Caco-2 (cell line): ENCODE measurements at places on chromosomes 6 and 20.

DNA sequence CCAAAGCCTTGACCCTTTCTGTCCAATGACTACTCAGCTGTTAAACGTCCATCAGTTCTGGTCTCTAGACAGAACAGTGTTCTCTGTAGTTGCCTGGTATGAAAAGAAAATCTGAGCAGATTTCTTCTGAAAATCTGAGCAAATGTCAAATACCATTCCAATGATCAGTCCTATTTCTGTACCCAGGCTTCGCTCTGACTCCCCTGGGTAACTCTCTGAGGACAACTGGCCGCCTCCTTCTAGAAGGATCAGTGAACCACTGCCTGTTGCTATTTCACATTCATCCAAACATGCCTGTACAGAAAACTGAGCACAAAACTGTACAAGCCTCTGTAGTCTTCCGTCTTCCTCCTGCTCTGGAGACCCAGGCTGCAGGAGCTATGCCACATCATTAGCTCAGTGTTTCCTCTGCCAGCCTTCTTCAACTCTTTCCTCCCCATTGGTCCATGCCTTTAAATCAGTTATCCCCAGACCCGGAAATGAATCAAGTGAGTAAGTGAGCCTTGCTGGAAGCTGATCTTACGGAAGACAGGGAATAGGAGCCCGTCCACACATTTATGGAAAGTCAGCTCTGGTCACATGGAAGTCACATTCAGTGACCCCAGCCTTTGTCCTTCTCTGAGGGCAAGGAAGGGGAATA lies 63.3 kb downstream of the DAAM2 start:
- no peak for DNase-seq
- no peak overlapping the region for H3K4me3 ChIP-seq
- no peaks in the 10 kb centered on the region for H3K27me3 ChIP-seq
- no peak overlapping the region for H3K27ac ChIP-seq
- H3K36me3 ChIP-seq: no peaks in the 10 kb centered on the region
- no peaks in the 10 kb centered on the region; the same call in 1 of the 2 replicates for H3K4me1 ChIP-seq

GRCh38 chr20:40572251-40572650 lies 116.8 kb downstream of the MAFB start:
- no peaks in the 10 kb centered on the region for H3K27me3 ChIP-seq
- no peaks in the 10 kb centered on the region for H3K4me1 ChIP-seq
- H3K27ac ChIP-seq: no peak overlapping the region

DNA sequence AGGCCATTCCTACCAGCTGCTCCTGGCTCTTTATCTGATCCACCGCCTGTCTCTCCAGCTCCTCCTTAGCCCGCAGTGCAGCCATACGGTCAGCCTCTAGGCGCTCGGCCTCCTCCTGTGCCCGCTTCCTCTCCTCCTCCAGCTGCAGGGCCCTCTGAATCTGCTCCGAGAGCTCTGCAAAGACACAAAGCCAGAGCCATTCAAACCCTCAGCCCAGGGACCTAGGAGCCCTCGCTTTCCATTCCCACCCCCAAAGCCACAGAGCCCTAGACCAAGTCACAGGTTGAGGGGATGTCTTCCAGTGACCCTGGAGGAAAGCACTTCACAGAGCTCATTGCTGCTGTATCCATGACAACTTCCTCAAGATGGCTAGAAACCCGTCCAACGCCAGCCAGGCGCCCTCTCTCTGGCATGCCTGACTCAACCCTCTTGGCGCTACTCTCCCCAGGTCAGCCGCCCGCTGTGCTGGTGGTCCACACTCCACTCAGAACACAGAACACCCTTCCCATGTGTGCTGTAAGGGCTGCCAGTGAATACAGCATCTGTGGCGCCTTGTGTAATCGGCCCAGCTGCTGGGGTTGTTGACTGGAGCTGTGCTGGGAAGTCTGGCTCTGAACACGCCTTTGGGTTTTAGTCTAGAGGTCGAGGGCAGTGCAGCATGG lies 49.3 kb downstream of the EZR start:
- H3K4me3 ChIP-seq: no peak overlapping the region
- peak overlapping the region; percentile 18 for H3K27ac ChIP-seq
- H3K27me3 ChIP-seq: no peaks in the 10 kb centered on the region; the same call in 1 of the 2 replicates
- H3K36me3 ChIP-seq: peaks cover 26% of the 10 kb centered on the region
- no peak for DNase-seq

DNA sequence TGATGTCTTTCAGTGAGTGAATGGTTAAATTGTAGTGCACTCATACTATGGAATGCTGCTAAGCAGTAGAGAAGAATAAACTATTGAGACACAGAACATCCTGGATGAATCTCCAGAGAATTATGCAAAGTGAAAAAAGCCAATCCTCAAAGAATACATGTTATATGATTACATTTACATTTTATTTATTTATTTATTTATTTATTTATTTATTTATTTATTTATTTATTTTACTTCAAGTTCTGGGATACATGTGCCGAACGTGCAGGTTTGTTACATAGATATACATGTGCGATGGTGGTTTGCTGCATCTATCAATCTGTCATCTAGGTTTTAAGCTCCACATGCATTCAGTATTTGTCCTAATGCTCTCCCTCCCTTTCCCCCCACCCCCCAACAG lies 175.8 kb upstream of the VGLL2 start:
- H3K4me3 ChIP-seq: no peak overlapping the region
- DNase-seq: no peak
- no peaks in the 10 kb centered on the region for H3K36me3 ChIP-seq
- H3K4me1 ChIP-seq: no peaks in the 10 kb centered on the region
- H3K27ac ChIP-seq: no peak overlapping the region

GRCh38 chr6:33872761-33873160 lies 69.0 kb upstream of the MLN start:
- no peak for DNase-seq
- H3K36me3 ChIP-seq: no peaks in the 10 kb centered on the region

DNA sequence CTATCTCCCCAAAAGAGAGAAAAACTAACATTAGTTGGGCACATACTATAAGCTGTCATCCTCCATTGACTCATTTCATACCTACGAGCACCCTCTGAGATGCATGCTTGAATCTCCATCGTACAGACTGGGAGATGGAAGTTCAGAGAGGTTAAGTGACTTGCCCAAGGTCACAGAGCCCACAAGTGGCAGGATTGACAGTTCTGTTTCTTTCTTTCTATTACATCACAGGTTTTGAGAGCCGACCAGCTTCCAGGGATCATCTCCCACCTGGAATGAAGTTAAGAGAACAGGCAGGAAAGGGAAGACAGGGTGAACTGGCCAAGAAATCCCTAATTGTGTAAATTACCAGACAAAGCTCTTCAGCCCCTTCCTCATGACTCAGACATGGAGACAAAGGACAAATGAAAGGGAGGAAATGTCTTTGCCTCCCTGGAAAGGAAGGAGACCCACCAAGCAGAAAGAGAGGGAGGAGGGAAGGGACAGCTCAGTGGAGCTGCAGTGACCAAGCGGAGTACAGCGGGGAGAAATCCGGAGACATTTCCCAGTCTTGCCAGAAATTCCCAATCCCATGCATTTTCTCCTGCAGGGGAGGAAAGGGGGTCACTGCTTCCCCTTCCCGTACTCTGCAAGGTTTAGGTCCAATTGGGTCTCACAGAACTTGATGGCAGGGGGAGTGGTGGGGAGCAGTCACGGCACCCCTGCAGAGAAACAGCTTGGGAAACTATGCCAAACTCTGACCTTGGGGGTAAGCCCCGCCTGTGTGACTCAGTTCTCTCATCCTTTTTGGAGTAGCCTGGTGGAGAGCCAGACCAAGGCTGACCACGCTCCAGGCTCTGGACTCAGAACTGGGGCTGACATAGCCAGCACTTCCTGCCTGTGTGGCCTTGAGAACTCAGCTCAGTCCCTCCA lies 154.3 kb downstream of the ANKRD60 start:
- H3K4me3 ChIP-seq: no peak overlapping the region
- no peak for DNase-seq
- H3K27ac ChIP-seq: no peak overlapping the region
- no peaks in the 10 kb centered on the region for H3K36me3 ChIP-seq
- H3K27me3 ChIP-seq: no peaks in the 10 kb centered on the region

- no peaks in the 10 kb centered on the region for H3K27me3 ChIP-seq
- no peak overlapping the region for H3K4me3 ChIP-seq
- H3K36me3 ChIP-seq: no peaks in the 10 kb centered on the region; the same call in 1 of the 2 replicates
- no peak overlapping the region for H3K27ac ChIP-seq
These were observed 17.0 kb upstream of the CPNE5 start for GRCh38 chr6:36856277-36856676.

- no peaks in the 10 kb centered on the region for H3K36me3 ChIP-seq
- H3K27ac ChIP-seq: no peak overlapping the region
These were observed 1450.7 kb upstream of the ADGRB3 start for GRCh38 chr6:67184405-67184804.

DNA sequence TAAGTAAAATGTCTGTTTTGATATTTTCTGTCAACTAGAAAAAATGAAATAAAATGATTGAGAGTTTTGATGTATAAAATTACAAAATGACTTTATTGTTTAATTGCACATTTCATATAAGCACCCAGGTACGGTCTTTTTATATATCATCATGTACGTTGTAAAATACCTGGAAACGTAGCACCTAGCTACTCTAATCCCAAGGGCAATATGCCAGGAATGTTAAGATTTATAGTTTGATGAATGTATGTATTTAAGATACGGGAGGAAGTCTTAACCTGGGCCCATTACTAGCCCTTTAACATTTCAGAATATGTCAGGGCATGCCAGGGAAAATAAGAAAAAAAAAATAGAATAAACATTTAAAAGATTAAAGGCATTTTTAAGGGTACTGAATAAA lies 490.9 kb upstream of the NRSN1 start:
- no peak for DNase-seq
- no peak overlapping the region for H3K4me3 ChIP-seq
- H3K27me3 ChIP-seq: no peaks in the 10 kb centered on the region
- H3K4me1 ChIP-seq: no peaks in the 10 kb centered on the region
- no peaks in the 10 kb centered on the region for H3K36me3 ChIP-seq

DNA sequence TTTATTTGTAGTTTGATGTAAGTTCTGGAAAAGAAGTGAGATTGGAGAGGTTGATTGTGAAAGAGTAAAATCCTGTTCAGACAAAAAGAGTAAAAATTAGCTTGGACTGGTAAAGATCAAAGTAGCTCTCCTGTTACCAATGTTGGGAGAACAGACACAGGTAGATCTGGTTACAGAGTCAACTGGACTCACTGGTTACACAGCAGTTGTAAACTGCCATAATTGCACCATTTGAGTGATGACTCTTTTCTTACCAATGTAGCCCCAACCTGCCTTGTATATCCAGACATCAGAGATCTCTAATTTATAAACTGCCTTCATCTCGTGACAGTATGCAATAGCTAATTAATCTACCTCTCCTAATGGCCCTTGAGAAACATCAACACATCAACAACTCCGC lies 165.6 kb upstream of the PRSS16 start:
- no peaks in the 10 kb centered on the region for H3K27me3 ChIP-seq
- H3K36me3 ChIP-seq: no peaks in the 10 kb centered on the region
- H3K27ac ChIP-seq: no peak overlapping the region
- DNase-seq: no peak
- 0 out of 2 replicates have a peak, but pooled peaks cover 3% of the 10 kb centered on the region for H3K4me1 ChIP-seq

- DNase-seq: no peak
- H3K27ac ChIP-seq: no peak overlapping the region
- peaks cover 9% of the 10 kb centered on the region; the same call in 1 of the 2 replicates for H3K4me1 ChIP-seq
- H3K4me3 ChIP-seq: no peak overlapping the region
- H3K27me3 ChIP-seq: no peaks in the 10 kb centered on the region
- no peaks in the 10 kb centered on the region for H3K36me3 ChIP-seq
These were observed 26.4 kb upstream of the EFHC1 start for GRCh38 chr6:52393780-52394179.

GRCh38 chr20:10432079-10432478 lies 1.9 kb downstream of the MKKS start:
- H3K27me3 ChIP-seq: no peaks in the 10 kb centered on the region
- no peak for DNase-seq

GRCh38 chr6:123402052-123402451 lies 234.7 kb downstream of the TRDN start:
- no peaks in the 10 kb centered on the region for H3K27me3 ChIP-seq
- H3K27ac ChIP-seq: no peak overlapping the region
- no peaks in the 10 kb centered on the region for H3K4me1 ChIP-seq
- DNase-seq: no peak

GRCh38 chr6:43757966-43758616 lies 11.9 kb upstream of the VEGFA start:
- no peak overlapping the region for H3K4me3 ChIP-seq
- no peaks in the 10 kb centered on the region for H3K36me3 ChIP-seq
- DNase-seq: no peak
- H3K4me1 ChIP-seq: peaks cover 19% of the 10 kb centered on the region

DNA sequence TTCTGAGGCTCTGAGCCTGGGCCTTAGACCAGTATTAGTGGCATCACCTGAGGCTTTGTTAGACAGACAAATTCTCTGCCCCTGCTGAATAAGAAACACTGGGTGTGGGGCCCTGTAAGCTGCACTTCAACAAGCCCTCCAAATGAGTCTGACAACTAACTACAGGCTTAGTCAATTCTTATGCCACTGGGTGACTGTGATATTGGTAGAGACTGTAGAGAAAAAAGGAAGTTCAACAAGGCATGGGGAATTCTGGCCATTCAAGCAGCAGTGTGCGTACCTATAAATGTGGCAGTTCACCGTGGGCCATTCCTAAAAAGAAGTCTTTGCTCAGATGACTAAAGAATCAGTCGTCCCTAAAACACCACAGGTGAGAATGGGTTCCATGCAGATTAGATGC lies 82.7 kb downstream of the MDN1 start:
- H3K36me3 ChIP-seq: peaks cover 2% of the 10 kb centered on the region
- H3K27me3 ChIP-seq: no peaks in the 10 kb centered on the region
- H3K4me1 ChIP-seq: no peaks in the 10 kb centered on the region
- no peak overlapping the region for H3K4me3 ChIP-seq
- no peak overlapping the region for H3K27ac ChIP-seq
- no peak for DNase-seq

- H3K4me3 ChIP-seq: no peak overlapping the region
- H3K36me3 ChIP-seq: no peaks in the 10 kb centered on the region; the same call in 1 of the 2 replicates
- H3K4me1 ChIP-seq: no peaks in the 10 kb centered on the region
- H3K27ac ChIP-seq: no peak overlapping the region
- no peaks in the 10 kb centered on the region for H3K27me3 ChIP-seq
- DNase-seq: no peak
These were observed 84.1 kb downstream of the GINS1 start for GRCh38 chr20:25491446-25492038.

DNA sequence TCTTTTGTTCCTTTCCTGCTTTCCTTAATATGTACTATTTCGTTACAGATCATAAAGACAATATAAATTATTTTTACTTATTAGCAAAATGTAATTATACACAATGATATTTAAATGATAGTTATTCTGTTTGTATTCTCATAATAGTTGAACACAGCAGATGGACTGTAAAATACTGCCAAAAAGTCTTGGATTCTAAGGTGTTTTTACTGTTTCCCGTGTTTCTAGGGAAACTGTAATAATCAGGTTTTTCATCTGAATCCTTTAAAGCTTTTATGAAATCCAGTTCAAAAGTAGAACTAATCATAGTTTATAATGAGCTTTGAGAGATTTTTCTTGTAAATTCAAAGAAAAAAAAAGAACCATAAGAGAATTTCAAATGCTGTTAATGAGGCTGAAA lies 148.4 kb downstream of the GRIK2 start:
- H3K4me3 ChIP-seq: no peak overlapping the region
- H3K27ac ChIP-seq: no peak overlapping the region
- H3K4me1 ChIP-seq: peaks cover 5% of the 10 kb centered on the region; the same call in 1 of the 2 replicates

GRCh38 chr6:15989397-15989796 lies 139.5 kb upstream of the MYLIP start:
- H3K4me3 ChIP-seq: no peak overlapping the region
- no peaks in the 10 kb centered on the region for H3K36me3 ChIP-seq
- no peaks in the 10 kb centered on the region for H3K27me3 ChIP-seq
- no peak overlapping the region for H3K27ac ChIP-seq
- DNase-seq: no peak
